ENCODE measurements at places on chromosomes 6 and 20.

DNA sequence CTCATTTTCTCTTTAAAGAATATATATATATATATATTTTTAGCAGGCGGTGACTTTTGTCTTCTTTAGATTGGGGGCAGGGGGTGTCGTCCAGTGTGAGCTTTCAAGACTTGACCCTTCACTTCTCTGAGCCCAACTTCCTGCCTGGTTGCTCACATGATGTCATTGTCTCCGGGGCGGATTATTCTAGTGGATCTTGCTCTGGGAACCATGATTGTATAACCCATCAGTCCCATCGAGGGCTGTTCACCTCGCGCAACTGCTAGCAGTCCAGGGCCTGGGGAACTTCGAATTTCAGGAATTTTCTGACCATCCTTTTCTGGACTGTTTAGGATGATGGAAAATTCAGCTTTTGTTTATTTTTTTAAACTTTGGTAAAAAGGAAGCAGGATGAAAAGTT lies 1.0 kb downstream of the IGF2R start:
- DNase-seq = no peak

DNA sequence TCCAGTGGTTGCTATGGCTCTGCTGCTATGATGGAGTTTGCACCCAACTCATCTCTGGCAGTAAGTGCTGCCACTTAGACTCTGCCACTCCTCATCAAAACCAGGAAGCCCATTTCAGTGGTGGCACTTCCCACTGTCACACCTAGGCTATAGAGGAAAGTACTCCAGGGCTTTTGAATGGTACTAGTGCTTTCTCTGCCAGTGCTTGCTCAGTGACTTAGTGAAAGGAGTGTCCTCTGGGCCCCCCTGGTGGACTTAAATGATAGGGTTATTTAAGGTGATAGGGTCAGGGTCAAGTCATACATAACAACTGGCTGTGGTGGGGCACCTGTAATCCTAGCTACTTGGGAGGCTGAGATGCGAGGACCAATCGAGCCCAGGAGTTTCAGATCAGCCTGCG lies 22.8 kb downstream of the FITM2 start:
- DNase-seq = no peak

DNA sequence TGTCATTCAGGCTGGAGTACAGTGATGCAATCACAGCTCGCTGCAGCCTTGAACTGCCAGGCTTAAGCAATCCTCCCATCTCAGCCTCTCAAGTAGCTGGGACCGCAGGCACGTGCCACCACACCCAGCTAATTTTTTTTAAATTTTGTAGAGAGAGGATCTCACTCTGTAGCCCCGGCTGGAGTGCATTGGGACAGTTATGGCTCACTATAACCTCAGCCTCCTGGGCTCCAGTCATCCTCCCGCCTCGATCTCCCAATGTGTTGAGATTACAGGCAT lies 86.5 kb downstream of the SERAC1 start:
- DNase-seq = no peak

DNA sequence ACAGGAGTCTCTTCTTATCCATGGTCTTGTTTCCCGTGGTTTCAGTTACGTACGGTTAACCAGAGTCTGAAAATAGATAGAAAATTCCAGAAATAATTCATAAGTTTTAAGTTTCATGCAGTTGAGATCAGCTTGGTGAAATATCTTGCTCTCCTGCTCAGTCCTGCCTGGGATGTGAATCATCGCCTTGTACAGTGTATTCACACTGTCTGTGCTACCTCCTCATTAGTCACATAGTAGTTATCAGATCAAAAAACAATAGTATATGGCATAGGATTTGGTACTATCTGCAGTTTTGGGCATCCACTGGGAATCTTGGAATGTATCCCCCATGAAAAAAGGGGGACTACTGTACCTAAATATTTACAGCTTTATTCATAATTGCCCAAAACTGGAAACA lies 22.7 kb upstream of the MOCS1 start:
- no peak for DNase-seq

DNA sequence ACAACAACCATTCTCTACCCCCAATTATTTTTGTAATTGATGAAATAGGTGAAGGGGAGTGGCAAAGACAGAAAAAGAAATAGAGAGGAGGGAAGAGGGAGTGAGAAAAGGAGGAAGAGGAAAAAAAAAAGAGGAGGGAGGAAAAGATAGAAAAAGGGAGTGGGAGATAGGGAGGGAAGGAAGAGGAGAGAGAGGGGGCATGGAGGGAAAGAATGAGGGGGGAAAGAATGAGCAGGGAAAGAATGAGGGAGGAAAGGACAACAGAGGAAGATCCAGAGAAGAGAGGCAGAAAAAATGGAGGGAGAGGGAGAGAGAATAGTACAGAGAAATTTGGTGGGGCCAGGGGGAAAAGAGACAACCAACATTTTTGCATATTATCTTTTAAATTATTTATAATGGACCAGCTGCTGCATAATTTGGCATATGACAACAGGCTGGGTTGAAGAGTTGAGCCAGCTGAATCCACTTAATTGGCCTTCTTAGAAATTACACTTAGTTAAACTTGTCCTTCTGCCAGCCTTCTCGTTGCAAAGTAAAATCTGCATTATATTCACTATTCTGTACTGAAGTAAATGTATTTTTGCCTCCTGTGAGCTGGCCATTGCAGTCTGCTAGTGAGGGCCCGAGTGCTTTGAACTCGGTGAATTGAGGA lies 101.0 kb downstream of the ARHGAP18 start:
- DNase-seq = no peak

- DNase-seq = no peak
These were observed 118.2 kb downstream of the CDKAL1 start for GRCh38 chr6:20652299-20653084.

- DNase-seq = no peak
These were observed 98.4 kb upstream of the ADTRP start for GRCh38 chr6:11876934-11877433.

GRCh38 chr6:54083287-54083686 lies 28.0 kb upstream of the MLIP start:
- no peak for DNase-seq

- no peak for DNase-seq
These were observed 1.8 kb upstream of the CTSZ start for GRCh38 chr20:59008715-59009336.

DNA sequence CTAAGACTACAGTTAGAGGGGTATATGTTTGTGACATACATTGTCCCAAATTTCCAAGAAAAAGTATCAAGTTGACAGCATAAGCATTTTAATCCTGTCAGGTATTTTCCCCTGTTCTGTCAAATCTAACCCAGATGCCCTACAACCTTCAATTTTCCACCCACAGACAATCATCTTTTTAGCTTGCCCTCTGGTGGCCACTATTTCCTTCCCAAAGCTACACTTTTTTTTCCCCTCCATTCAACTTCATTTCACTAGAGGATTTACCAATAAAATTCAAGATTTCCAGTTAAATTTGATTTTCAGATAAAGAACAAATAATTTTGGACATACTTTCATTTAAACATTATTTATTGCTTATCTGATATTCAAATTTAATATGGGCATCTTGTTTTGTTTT lies 286.6 kb downstream of the TENT5A start:
- DNase-seq = no peak

DNA sequence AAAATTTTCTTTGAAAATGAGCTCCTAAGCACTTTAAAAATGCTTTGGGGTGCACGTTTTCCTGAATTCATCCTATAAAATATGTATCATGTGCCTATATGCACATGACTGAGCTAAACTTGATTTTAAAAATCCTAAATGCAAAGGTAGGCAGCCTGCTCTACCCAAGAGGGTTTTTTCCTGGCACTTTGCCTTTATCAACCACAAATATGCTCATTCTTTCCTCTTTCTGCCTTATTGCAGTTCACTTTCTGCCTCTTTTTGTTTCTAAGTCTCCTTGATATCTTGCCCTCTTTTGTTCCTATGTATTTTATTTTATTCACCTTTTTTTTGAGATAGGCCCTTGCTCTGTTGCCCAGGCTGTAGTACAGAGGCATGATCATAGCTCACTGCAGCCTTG lies 229.3 kb downstream of the GRM1 start:
- DNase-seq = no peak

DNA sequence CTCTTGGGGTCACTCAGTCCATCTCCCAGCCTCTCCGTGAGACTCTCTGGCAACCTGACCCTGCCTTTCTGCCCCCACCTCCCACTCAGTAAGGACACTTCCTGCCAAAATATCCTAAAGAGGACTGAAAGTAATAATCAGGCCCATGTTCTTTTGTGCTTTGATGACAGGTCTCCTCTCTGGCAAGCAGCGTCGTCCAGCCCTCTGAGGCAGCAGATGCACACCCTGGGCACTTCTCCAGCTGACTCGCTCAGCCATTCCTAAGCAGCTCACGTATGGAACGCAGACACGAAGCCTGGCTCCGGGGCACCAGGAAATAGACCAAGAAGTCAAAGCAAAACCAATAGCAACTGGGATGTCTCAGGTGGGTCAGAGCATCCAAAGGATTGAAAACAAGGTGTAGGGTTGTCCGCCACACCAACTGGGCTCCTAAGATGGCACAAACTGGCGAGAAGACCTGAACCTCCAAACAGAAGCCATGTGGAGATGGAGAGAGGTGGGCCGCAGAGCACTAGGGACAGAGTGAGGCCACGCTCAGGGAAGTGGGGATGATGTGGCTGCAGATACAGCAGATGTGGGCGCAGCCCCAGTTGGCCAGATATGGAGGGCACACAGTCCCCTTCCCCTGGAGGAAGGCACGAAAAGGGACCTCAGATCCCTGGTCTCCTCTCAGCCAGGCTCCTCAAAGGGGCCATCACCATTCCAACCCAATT lies 99.3 kb downstream of the PRND start:
- no peak for DNase-seq

DNA sequence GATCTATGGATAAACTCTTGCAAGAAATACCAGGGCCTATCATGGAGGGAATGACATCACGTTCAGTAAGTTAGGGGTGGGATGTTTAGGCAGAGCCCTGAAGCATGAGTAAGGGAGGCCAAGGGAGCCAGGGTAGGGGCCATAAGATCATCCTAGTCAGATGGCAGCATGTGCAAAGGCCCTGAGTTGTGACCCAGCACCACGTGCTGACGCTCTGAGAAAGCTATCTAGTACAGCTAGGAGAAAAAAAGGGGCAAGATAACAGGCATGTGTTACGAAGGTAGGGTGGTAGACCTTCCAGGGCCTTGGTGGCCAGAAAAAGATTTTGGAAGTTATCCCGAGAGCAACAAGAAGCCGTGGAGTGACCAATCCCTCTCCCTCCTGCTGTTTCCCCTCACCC lies 22.3 kb downstream of the KCNB1 start:
- DNase-seq = no peak

DNA sequence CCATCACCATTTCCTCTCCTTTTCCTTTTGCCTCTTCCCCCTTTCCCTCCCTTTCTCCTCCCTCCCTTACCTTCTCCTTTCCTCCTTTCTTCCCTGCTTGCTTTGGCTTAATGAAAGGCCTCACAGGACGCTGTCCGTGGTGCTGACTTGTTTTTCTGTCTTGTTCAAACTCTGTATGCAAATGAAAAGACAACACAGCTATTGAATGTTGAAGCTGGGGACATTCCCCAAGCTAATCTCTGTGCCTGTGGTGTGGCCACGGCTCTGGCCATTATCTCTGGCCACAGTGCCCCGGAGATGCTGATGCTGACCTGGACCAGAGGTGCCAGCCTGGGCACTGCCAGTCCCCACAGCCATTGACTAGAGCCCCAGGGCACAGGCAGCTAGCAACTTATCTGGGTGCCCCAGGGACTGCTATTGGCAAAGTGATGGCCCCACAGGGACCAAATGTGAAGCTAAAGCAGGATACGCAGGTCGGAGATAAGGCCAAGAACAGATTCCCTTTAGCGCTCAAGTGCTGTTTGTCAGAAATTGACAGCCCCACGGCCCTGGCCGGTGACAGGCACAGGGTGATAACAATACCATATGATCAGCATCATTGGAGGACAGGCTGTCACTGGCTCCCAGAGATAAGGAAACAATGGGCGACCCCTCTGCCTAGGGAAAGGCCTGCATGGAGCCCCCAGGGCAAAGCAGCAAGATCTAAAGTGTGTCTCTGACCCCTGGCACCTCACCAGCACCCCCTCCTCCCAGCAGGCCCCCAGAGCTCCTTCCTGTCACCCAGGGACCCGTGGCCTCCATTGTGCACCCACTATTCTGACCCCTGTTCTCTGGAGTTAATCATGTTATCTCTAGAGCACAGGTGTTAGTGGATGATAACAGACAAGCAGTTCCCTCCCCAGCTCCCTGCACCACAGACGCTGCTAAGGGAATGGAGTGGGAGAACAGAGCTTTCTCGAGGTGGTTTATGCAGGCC lies 31.6 kb upstream of the SLC32A1 start:
- no peak for DNase-seq

DNA sequence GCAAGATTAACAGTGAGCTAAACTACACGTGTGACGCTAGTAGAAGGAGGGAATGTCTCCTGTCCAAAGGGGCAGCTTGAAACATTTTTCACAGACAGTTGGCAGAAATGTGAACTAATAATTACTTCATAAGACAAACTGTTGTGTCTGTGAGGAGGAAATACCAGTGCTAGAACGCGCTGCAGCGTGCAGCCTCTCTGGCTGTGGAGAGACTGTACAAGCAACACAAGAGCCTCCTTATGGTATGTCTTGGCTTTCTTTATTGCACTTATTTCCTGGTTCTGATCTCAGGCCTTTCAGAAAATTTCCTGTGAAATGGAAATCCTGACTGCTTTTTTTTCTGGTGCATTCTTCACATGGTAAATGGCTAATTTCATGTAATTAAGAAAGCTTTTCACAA lies 25.3 kb upstream of the TIAM2 start:
- no peak for DNase-seq

DNA sequence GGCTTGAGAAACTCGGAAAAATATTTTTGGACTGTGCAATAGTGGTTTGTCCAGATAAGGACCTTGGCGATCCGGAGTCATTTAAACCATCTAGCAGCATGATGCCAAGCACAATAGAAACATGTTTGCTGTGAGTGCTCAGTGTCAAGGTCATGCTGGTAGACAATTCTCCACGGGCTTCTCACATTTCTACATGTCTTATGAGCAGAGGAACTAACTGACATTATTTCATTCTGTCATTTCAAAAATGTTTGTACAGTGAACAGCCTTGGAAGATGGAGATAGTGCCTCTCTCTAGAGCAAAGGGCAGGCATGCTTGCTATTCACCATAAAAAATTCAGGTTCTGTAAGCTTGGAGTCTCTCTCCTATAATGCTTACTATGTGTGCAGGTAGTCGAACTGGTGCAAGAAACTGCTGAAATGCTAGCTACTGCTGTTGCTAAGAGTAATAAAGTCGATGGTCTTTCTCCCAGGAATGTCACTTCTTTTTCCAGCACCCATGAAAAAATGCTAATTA lies 25.4 kb upstream of the CCN2 start:
- DNase-seq = no peak

DNA sequence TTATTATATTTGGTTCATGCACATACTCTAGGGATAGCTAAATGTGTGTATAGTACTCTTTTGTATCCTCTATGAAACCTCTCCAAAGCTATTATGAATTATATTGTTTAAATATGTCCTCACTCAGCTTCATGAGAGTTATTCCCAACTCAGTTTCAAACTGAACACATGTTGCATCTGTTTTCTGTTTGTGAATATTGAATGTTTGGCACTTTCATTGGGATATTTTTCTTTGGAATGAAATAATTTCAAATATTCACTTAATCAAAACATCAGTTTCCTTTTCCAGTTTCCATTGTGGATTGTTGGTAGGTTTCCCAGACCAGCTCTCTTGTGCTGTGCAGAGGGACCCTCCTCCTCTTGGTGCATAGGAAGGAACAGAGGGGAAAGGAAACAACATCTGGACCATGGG lies 46.6 kb downstream of the HDAC2 start:
- DNase-seq = no peak

All from iPS DF 19.7 (cell line).